GM12878 (cell line): ENCODE measurements at places on chromosomes 6 and 20. TPM values are rescaled to one million over a fixed set of nuclear protein-coding genes. Genes with fewer than 3 reads are reported as not detected.

The HLA-DOA gene
- total RNA-seq: 73.3 and 73.5 TPM in 2 replicates

The POM121L2 gene
- not detected in 2 replicates for total RNA-seq

The C6orf58 gene
- total RNA-seq: not detected in 2 replicates

The ESR1 gene
- total RNA-seq: 0.13 TPM in 1 of 2 replicates, not detected in the other

The FAM83C gene
- not detected in 2 replicates for total RNA-seq

The HRH3 gene
- total RNA-seq: not detected in 2 replicates

The ANKRD66 gene
- not detected in 2 replicates for total RNA-seq

The PARD6B gene
- total RNA-seq: 4.3 and 4.7 TPM in 2 replicates

The DNMT3B gene
- 1.8 and 1.9 TPM in 2 replicates for total RNA-seq

The ANKEF1 gene
- 1.2 and 1.4 TPM in 2 replicates for total RNA-seq

The LRRC73 gene
- 0.13 and 0.19 TPM in 2 replicates for total RNA-seq

The SPATA25 gene
- 1.0 and 2.4 TPM in 2 replicates for total RNA-seq

DNA sequence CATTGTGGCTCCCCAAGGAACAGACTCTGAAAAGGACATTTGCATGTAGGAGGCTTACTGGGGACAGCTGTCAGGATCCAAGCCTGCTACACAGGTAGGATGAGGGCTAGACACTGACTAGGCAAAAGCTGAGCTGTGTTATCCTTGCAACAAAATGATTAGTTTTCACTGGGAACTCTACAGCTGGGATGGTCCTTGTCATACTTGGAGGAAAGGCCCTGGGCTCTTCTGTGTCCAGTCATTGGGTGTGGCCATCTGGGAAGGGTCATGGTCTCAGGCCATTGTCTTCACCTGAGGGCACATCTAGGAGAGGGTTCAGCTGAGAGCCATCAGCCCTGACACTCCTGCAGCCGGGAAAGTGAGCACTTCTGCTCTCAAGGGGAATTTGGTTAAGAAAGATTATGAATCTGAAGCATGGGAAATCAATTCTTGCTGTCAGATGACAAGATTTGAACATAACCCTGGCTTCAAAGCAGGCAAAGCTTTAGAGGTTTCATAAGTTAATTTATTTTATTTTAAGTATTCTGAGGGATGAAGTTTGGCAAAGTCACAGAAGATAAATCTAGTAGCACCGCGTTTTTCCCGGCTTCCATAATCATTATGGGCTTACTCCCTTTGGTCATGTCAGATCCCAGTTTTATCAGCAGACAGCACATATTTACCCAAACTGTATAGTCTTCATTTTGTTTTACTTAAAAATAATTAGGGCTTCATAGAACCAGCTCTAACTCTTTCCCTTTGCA lies 78.4 kb upstream of the SLC22A23 start:
- no peaks in the 10 kb centered on the region for H3K4me1 ChIP-seq
- H3K36me3 ChIP-seq: no peaks in the 10 kb centered on the region
- no peak for DNase-seq
- H3K27ac ChIP-seq: no peak overlapping the region

- no peaks in the 10 kb centered on the region for H3K4me1 ChIP-seq
- no peaks in the 10 kb centered on the region for H3K36me3 ChIP-seq
- no peak overlapping the region for H3K27ac ChIP-seq
- no peak for DNase-seq
Observed at GRCh38 chr20:46324960-46325703, 16.8 kb upstream of the CDH22 start.

DNA sequence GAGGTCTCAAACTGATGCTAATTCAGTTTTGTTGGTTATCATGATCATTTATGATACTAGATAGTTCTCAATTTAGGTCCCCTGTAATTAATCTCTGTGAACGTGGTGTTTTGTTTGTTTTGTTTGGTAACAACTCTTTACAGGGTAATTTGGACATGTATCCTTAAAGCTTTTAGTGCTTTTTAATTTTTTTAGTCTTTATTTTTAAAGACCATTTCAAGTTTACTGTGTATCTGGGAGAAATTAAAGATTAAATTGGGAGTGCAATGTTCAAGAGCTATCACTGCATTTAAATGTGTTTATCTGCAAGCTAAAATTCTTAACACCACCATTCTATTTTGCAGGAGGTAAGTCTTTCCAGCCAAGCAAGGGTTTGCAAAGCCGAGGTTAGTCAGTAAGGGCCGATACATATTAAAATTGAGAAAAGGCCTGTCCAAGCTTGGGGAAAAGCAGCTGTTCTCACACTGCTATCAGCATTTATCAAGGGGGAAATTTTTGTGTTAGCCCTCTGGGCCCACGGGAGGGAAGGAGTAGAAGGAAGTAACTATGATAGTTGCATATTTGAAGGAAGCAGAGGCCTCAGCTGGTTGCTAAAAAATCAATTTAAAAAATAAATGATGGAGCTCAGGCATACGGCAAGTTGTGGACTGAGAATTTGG lies 59.3 kb upstream of the ZNF217 start:
- peak overlapping the region; percentile 30; the same call in 1 of the 2 replicates for H3K4me3 ChIP-seq
- no peak for DNase-seq
- no peaks in the 10 kb centered on the region for H3K27me3 ChIP-seq
- peaks cover 46% of the 10 kb centered on the region for H3K4me1 ChIP-seq
- no peaks in the 10 kb centered on the region for H3K36me3 ChIP-seq

GRCh38 chr6:112690497-112691202 lies 343.5 kb downstream of the RFPL4B start:
- H3K36me3 ChIP-seq: no peaks in the 10 kb centered on the region
- no peaks in the 10 kb centered on the region for H3K4me1 ChIP-seq
- DNase-seq: no peak
- no peaks in the 10 kb centered on the region for H3K27me3 ChIP-seq
- no peak overlapping the region for H3K27ac ChIP-seq

- DNase-seq: no peak
- H3K36me3 ChIP-seq: no peaks in the 10 kb centered on the region
- H3K27ac ChIP-seq: no peak overlapping the region
- H3K27me3 ChIP-seq: no peaks in the 10 kb centered on the region
- no peaks in the 10 kb centered on the region for H3K4me1 ChIP-seq
- H3K4me3 ChIP-seq: no peak overlapping the region
Observed at GRCh38 chr20:26216025-26216424, 519.4 kb upstream of the ZNF337 start.

GRCh38 chr6:130890521-130890971 lies 63.3 kb downstream of the SMLR1 start:
- H3K4me1 ChIP-seq: no peaks in the 10 kb centered on the region
- no peaks in the 10 kb centered on the region for H3K27me3 ChIP-seq
- DNase-seq: no peak
- no peak overlapping the region for H3K27ac ChIP-seq
- H3K36me3 ChIP-seq: no peaks in the 10 kb centered on the region; the same call in none of the 2 replicates
- no peak overlapping the region for H3K4me3 ChIP-seq

- no peaks in the 10 kb centered on the region for H3K27me3 ChIP-seq
- H3K36me3 ChIP-seq: 0 out of 2 replicates have a peak, but pooled peaks cover 5% of the 10 kb centered on the region
- no peak for DNase-seq
- no peak overlapping the region for H3K4me3 ChIP-seq
Observed at GRCh38 chr20:31570735-31571617, 34.1 kb upstream of the ID1 start.

DNA sequence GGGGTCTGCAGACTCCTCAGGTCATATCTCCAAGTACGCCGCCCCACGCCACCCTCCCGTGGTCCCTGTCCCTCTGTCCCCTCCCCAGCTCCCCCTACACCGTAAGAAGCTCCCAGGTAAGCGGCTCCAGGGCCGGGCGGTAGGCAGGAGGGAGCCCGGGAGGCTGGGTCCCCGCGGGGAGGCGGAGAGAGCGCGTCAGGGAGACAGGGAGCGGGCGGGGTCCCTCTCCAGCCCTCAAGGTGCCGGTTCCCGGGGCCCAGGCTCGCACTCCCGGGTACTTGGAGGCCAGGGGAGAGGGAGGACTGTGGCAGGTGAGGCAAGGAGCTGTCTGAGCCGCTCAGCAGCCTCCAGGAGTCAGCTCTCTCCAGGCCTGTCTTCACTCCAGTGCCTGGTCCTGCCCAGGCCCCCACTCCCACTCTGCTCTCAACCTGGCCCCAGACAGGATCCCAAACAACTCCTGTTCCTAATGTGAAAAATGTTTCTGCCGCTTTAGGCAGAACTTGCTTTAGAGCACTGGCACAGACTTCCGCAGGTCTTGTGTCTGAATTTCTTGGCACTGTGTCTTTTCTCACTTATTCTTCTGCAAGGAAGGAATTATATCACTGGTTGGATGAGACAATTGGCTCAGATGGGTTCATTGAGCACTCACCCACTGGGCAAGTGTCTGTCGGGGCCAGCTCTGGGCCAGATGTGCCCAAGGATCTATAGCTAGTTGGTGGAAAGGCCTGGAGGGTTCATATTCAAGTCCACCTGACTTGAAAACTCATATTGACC lies 36.6 kb downstream of the HLA-G start:
- no peak overlapping the region for H3K4me3 ChIP-seq
- no peak for DNase-seq
- no peak overlapping the region for H3K27ac ChIP-seq

GRCh38 chr6:84871925-84872324 lies 107.5 kb upstream of the TBX18 start:
- H3K27me3 ChIP-seq: no peaks in the 10 kb centered on the region
- no peaks in the 10 kb centered on the region for H3K4me1 ChIP-seq
- H3K27ac ChIP-seq: no peak overlapping the region
- no peaks in the 10 kb centered on the region for H3K36me3 ChIP-seq
- no peak for DNase-seq

DNA sequence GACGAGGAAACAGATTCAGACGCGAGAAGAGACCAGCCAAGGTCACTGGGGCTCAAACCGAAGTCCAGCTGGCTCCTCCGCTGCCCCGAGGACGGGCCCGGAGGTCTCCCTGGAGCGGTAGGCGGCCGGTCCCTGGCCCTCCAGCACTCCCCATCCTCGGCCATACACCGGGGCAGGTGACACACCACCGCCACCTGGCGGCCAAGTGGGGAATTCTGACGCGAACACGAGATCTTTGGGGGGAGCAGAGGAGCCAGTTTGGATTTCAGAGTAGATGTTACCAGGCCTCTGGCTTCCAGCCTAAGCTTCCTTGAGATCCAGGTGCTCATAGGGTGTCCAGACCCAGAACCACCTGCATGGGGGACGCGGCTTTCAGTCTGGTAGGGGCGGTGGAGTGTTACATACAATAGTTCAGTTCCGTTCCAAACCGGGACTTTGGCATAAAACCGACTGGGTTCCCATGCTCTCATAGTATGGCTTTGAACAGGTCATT lies 16.1 kb downstream of the BPIFB1 start:
- no peak overlapping the region for H3K4me3 ChIP-seq
- H3K4me1 ChIP-seq: no peaks in the 10 kb centered on the region
- no peaks in the 10 kb centered on the region for H3K27me3 ChIP-seq
- DNase-seq: no peak

DNA sequence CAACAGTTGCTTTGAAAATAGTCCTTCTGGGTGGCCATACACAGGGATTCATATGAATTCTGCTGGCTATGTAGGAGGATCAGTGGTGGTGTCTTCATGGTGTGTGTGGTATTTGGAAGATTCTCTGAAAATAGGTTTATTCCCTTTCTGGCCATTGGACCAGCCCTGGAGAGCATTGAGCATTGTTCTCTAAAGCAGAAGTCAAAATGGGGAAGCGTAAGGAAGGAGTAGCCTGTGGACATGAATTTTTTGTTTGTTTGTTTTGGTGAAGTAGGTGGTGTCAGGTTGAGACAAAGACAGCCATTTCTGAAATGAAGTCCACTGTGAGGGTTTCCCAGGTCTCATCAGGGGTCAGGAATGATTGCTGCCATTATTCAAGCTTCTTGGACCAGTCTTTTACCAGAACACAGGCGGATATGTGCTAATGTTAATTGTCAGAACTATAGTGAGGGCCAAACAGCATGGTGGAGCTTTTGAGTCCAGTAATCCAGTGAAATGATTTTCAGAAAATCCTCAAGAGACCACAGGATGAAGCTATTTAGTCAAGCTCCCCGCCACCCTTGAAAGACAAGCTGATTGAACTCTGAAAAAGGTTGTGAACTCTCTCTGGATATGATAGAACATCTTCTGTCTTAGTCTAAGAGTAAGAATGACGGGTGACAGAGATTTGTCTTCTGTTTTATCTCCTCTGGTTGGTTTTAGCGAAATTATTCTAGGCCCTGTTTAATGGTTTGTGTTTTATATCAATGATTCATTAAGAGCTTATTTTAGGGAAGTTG lies 60.0 kb downstream of the DNAH8 start:
- no peaks in the 10 kb centered on the region for H3K27me3 ChIP-seq
- H3K4me1 ChIP-seq: peaks cover 29% of the 10 kb centered on the region
- peak overlapping the region; percentile 71 for H3K27ac ChIP-seq
- peak overlapping the region; percentile 21; the same call in 1 of the 2 replicates for H3K4me3 ChIP-seq

- no peaks in the 10 kb centered on the region for H3K36me3 ChIP-seq
- H3K4me3 ChIP-seq: no peak overlapping the region
- no peak overlapping the region for H3K27ac ChIP-seq
- no peak for DNase-seq
Observed at GRCh38 chr6:110284855-110285254, 73.3 kb downstream of the METTL24 start.

GRCh38 chr6:134230940-134231339 lies 87.0 kb downstream of the SGK1 start:
- peaks cover 10% of the 10 kb centered on the region for H3K4me1 ChIP-seq
- DNase-seq: no peak
- H3K27ac ChIP-seq: no peak overlapping the region
- no peaks in the 10 kb centered on the region for H3K36me3 ChIP-seq

DNA sequence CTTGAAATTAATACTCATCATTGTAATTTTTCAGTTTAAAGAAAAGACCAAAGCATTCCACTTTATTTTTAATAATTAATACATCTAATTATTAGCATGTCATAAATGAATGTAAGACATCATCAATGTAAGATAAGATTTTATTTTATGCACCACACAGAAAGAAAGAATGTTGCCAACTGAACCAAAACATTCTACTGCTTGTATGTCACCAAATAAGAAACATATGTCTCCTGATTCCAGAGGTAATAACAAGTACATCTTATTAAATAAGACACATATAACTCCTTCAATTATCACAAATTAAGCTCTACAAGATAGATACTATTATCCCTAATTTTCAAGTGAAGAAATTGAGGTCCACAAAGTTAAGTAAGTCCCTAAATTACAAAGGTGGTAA lies 189.5 kb downstream of the GMDS start:
- H3K4me1 ChIP-seq: no peaks in the 10 kb centered on the region
- H3K27ac ChIP-seq: no peak overlapping the region
- H3K4me3 ChIP-seq: no peak overlapping the region
- DNase-seq: no peak
- no peaks in the 10 kb centered on the region for H3K27me3 ChIP-seq

DNA sequence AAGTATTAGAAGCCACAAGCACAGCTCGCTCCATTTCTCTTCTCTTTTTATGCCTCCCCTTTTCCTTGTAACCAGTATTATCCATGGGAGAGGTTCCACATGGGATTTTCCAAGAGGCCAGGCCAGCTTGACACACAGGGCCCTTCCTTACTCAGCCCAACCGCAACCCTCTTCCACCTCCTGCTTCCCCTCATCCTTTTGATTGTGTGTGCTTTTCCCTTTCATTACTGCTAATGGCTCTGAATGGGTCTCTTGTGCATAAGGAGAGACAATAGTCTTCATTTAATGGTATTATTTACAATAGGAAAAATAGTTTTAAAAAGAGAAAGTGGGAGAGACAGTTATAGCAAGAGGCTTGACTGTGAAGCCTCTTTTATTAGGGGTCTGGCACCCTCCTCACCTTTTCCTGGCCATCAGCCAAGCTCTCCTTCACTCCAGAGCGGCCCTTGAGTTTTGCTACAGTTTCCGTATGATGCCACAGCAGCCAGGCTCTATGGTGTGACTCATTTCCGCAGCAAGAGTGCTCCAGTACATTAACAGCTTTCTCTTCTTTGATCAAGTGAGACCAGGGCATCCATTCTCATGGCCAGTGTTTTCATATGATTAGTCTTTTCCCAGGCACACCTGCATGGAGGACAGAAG lies 579.5 kb downstream of the TFAP2B start:
- H3K27me3 ChIP-seq: no peaks in the 10 kb centered on the region
- peak; percentile 24 for DNase-seq
- no peaks in the 10 kb centered on the region for H3K36me3 ChIP-seq
- no peak overlapping the region for H3K4me3 ChIP-seq
- H3K4me1 ChIP-seq: no peaks in the 10 kb centered on the region
- H3K27ac ChIP-seq: no peak overlapping the region
